ENCODE measurements at places on chromosomes 13 and 19.

GRCh38 chr13:40235160-40235796, 431.2 kb downstream of the FOXO1 start:
- no peak for DNase-seq

GRCh38 chr19:19749117-19749907, 16.4 kb upstream of the ZNF14 start:
- no peak for DNase-seq

DNA sequence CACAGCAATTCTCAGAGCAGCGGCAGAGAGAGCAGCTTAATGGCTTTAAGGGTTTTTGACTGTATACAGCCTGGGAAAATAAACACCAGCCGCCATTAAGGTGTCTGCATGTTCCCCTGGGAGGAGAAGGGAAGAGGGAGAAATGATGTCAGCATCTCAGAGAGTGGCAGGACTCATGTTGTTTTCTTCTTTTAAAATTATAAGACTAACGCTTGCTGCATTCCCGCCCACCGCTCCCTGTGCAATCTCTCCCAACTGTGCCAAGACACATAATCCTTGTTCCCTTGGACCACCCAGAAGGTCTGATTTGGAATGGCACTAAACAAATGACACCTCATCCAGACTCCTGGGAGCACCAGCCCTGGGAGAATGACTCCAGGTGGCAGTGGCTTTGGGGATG, 27.7 kb upstream of the FAM216B start:
- no peak for DNase-seq

DNA sequence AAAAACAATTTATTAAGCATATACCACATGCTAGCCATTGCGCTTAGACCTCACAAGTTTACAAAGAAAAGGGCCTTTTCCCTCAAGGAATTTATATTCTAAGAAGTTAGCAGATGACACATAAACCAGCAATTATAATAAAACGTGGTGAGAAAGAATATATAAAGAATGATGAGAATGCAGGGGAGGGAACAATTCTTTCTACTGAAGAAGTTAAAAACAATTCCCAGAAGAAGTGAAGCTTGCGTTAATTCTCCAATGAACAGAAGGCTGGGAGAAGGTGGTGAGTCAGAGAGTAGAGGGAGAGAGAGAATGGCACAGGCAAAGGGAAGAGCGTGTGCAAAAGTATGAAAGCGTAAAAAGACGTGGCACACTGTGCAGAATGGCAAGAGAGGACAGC, 69.5 kb upstream of the ZDHHC20 start:
- DNase-seq, result no peak

GRCh38 chr19:670609-671075, 5.5 kb upstream of the FSTL3 start:
- no peak for DNase-seq

DNA sequence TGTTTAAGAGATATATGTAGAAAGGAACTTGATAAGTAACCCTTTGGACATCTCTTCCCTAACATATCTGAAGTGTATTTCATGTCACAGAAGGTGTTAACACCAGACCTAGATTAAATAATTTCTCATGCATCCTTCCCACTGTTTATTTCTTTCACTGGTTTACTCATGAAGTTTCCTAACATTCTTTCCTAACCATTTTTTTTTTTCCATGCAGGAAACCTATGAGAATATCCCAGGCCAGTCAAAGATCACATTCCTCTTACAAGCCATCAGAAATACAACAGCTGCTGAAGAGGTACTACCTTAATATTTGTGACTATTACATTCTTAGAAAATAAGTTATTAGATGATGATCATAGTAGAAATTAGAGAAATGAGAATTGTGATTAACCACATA, 28.8 kb downstream of the IPO5 start:
- no peak for DNase-seq

GRCh38 chr19:10961073-10961860, 437 bp downstream of the SMARCA4 start:
- DNase-seq, result peak; percentile 17

- no peak for DNase-seq
Observed at GRCh38 chr13:66339214-66339613, 890.9 kb downstream of the PCDH9 start.

- no peak for DNase-seq
Observed at GRCh38 chr19:28021259-28022185, 1191.4 kb downstream of the UQCRFS1 start.

GRCh38 chr19:1026783-1027649, 608 bp downstream of the CNN2 start:
- DNase-seq, result peak; percentile 27

- no peak for DNase-seq
Observed at GRCh38 chr19:33393286-33394005, 19.9 kb downstream of the CEBPG start.

DNA sequence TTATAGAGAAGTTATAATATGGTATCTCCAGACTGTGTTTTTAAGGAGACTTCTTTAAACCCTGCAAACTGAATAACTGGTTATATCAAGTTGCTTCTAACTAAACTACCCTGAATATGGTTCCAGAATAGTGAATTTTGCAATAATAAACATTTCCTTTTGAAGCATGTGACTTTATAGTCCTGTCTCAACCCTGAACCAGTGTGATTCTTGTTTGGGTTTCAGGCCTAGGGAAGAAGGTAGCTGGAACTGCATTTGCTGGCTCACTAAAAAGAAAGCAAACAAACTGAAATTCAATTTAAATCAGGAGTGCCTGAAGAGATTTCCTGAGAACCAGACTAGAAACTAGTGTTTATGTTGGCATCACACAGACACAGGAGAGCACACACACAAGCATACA, 4.9 kb downstream of the ARHGEF7 start:
- DNase-seq, result no peak

DNA sequence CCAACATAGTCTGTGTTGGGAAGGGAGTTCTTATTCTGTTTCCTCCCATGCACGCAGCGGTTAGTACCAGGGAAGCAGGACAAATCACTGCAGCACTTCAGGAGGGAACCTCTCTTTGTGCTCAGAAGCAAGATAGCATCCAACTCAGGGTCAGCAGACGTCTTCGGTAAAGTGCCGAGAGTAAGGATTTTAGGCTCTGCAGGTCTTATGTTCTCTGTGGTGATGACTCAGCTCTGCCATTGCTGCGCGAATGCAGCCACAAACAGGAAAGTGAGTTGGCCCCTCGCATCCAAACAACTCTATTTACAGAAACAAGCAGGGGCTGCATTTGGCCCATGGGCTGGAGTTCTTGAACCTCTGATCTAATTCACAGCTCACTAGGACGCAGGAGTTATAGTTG, 122.1 kb upstream of the SPATA13 start:
- DNase-seq, result no peak

DNA sequence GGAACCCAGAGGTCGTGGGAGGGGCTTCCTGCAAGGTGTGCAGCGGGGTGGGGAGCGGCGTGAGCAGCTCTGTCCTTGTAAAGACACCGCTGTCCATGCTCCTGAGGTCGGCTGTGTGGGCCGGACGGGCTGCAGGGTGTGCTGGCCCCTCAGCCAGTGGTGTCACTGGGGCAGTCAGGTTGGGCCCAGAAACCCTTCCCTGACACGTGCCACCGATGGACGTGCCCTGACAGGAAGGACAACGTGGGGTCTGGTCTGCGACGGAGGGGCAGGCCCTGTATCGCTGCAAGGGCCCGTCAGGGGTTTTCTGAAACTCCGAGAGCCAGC, 4.2 kb upstream of the RPS15 start:
- DNase-seq, result no peak

GRCh38 chr13:38687246-38688229, 661 bp downstream of the FREM2 start:
- DNase-seq, result no peak

- no peak for DNase-seq
Observed at GRCh38 chr19:1273263-1274041, 1.9 kb upstream of the FAM174C start.

- peak; percentile 78 for DNase-seq
Observed at GRCh38 chr19:55643003-55643886, at the start of gene ZNF581. TSS of gene ZNF581 (plus strand) at chr19:55643649. CDS start at chr19:55644572, 923 bp downstream.

- no peak for DNase-seq
Observed at GRCh38 chr13:21971662-21972621, 301.1 kb downstream of the FGF9 start.

DNA sequence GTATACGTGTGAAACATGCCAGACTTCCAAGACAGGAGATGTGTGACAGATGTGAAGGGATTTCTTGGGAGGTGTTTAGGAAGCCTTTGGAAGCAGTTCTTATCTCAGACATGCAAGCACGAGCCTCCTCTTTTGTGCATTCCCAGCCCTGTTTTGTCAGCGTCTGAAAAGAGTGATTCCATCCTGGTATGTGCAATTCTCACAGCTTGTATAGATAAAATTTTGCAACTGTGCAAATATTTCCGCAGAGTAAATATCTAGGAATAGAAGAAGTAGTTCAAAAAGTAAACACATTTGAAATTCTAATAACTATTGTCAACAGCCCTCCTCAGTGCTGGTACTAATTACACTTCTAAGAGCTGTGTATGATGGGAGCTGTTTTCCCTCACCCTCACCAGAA, 72.3 kb upstream of the C1QTNF9B start:
- no peak for DNase-seq

DNA sequence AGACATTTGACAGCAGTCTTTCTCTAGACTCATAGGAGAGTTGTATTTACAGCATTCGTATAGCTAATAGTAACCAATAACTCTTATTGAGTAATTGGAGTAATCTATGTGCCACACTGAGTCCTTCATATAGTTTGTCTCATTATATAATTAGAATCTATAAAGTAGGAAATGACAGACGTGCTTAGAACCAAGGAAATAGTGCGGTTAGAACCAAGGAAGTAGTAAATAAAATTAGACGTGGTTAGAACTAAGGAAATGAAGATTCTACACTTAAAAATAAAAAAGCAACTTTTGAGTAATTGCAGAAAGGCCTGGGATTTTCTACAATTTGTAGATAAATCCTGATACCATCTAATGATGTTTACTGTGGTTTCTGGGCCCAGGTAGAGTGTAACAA, 107.8 kb upstream of the TNFSF11 start:
- DNase-seq, result no peak

DNA sequence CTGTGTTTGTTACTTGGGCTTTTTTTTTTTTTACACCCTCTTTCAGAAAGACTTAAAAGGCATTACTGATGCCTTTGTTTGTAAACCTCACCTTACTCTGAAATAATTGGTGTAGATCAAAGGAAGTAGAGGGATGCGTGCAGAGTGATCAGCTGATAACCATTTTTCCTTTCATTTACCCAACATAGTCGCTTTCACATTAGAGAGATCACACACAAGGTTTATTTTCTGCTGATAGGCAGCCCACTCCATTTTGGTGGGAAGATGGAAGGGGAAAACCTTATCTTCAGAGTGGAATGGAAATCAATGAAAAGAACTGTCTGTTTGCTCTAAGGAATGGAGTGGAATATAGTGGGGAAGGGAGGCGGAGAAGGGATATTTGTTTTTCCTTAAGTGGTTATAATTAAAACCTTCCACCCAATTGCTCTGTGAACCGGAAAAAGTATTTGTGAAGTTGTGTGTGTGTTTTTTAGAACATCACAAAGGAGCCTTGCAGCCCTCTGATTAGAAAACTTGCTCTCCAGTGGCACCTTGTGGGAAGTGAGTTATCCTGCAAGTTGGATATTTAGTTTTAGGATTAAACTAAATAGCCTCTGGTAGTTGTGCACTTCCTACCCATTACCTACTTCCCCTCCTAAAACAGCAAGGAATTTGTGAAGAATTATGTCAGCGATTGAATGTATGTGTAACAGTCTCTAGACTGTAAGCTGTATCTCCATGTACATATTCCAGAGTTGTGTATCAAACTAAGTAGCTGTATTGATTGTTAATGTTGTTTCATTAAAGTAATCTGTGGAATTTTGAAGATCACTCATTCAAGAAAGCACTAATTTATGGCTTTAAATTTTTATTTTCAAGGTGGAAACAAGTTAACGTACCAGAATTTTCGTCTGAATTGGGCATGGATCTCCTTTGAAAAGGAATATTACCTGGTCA, 76.8 kb downstream of the FREM2 start:
- peak; percentile 1 for DNase-seq

DNA sequence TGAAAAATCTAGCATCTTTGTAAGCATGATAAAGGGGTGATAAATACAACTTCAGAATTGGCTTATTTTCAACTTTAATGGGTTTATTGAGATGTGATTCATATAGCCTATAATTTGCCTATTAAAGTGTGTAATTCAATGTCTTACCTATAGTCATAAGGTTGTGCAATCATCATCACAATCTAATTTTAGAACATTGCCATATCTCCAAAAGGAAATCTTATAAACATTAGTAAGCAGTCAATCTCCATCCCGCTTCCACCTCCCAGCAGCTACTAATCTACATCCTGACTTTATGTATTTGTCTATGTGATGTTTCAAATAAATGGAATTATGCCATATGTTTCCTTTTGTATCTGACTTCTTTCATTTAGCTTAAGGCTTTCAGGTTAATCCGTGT, 145.2 kb upstream of the KLHL1 start:
- no peak for DNase-seq

- DNase-seq, result peak; percentile 61
Observed at GRCh38 chr13:33743438-33744368, 74.2 kb upstream of the RFC3 start.

DNA sequence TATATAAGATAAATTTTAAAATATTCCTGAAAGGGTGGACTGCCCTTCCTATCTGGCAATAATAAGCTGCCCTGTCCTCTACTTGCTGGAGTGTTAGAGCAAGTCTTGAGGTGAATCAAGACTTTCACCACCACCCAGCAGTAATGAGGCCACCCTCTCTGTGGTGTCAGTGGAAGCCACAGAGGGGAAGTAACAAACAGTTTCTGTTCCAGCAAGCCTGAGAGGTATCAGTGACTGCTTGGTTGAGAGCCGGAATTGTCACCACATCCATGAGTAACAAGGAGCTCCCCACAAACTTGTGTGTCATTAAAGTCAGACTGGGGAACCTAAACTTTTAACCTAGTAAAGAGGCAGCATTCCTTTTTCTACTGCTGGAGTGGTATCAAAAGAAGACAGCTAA, 532.7 kb upstream of the SPRY2 start:
- peak; percentile 87 for DNase-seq
